ENCODE measurements at places on chromosomes 6 and 20.

GRCh38 chr6:74937936-74938335 is 267.9 kb downstream of the COL12A1 start:
- DNase-seq = no peak

DNA sequence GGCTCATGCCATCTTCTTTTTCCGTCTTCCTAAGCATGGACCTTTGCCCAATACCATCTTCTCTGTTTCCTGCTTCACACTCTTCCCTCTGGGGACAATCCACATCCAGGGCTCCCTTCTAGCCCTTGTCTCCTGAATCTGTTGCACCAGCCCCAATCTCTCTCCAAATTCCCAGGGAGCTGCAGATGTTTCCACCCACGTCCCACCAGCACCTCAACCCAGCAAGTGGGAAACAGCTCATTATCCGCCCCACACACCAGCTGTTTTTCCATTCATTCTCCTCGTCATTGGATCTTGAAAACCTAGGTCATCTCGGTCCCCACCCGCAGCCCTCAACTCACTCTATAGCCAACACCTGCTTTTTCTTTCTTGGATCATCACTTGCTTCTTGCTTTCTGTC is 185.0 kb upstream of the CDYL start:
- no peak for DNase-seq

DNA sequence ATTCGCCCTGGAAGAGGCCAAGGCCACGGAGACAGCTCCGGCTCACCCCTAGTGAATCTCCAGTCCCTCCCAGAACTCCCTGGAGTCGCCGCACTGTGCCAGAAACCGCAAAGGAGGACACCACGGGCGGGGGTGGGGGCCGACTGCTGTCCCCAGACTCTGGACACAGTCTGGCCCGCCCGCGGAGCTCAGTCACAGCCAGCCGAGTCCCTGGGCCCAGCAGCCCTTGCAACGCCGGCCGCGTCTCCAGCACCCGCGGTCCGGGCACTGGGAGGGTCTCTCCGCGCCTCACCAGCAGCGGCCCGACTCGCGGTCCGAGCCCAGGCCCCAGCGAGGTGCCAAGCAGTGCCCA is 518 bp downstream of the PEX6 start:
- DNase-seq = no peak

DNA sequence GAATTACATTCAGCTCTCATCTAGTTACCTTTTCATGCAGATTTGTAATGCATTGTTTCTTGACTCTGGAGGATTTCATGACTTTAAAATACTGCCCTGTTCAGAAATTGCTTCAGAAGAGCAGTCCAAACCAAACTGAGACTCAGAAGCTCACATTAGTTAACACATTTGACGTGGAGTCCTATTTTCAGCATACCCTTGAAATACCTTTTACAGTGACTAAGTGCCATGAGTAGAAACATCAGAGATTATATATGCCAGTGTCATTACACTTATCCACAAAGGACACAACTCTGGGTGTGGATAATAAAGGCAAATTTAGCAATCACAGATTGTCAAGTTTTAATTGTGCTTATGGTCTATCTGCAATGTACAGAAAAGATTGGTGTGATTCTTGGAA is 459.6 kb downstream of the FRK start:
- no peak for DNase-seq

GRCh38 chr6:3176562-3177355 is 19.4 kb upstream of the TUBB2A start:
- DNase-seq = peak; percentile 89

- DNase-seq = peak; percentile 74
These were observed 563.8 kb downstream of the LMBRD1 start for GRCh38 chr6:69232911-69233448.

GRCh38 chr20:48015141-48015910 is 230.0 kb upstream of the SULF2 start:
- no peak for DNase-seq
